NCI-H2081 treated with DMSO at 0.1 percent for 48 hours (cell line): ENCODE measurements at places on chromosomes 7 and 10.

DNA sequence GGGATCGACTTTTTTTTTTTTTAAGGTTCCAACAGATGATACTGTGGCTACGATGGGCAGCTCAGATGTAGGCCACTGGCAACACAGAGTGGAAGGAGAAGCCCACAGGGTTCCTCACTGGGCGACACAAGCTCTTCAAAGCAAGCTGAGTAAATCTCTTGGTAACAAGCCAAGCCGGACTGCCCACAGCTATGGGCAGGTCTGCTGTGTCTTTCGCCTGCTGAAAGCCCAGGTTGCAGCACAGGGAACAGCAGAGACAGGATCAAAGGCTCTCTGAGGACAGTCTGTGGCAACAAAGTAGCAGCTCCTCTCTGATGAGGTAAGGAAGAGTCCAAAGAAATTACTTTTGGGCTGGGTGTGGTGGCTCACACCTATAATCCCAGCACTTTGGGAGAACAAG lies 83.6 kb downstream of the KCNMA1 start:
- no peak for DNase-seq

DNA sequence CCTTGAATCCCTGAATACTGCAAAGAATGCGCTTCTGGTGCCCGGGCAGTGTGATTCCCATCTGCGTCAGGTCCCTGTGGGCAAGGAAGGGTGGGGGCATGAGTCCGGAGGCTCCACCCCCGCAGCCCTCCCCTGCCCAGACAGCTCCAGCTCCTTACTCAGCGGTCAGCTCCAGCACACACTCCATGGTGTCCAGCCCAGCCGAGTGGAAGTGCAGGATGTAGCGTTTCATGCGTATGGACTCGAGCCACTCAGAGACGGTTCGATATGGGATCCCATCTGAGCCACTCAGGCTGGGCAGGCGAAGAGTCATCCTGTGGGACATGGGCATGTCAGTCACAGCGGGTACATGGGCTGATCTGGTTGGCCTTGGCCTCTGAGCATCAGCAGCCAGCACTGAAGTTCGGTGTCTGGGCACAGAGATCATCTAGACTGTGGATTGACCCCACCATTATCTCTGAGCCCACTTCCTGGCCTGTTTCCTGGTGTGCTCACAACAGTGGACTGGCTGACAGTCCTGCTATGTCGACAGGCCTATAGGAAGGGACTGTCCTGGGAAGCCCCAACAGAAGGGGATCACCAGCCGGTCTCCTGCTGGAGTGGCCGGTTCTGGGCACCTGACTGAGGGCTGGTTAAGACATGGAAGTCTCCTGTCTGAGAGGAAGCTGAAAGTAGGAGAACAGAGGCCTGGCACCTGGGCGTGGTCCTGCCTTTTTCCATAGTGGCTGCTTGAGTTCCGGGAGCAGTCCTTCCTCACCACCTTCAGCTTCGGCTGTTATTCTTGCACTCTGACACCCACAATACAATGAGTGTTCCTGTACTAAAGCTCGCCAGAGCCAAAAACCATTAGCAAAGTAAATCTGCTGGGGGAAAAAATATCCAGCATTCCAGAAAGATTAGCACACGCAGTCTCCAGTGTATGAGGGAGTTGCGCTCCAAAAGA lies 10.6 kb downstream of the ZYX start:
- no peak for DNase-seq

DNA sequence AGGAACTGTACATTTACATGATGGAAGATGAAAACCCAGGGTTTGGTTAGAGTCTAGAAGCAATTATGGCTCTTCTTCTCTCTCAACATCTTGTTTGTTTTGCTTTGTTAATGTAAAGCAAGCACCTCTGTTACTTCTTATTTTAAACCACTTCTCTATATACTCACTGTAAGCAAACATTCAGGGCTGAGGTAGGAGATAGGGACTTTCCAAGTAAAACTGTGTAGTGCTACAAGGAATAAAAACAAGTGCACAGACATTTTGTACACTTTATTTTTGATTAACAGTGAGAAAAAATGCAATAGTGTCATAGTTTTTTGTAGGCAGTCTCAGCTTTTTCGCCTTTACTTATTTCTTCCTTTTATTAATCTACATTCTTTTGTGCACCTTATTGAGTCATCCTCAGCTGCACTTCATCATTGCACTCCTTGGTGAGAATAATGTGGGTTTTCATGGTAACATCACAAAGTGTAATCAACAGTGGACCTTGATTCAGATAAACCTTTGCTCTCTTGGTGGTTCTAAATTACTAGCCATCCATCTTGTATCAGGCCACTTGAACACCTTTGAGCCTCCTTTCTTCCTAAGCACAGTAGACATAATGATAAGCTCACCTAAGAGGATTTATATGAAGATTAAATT lies 52.9 kb downstream of the ELMO1 start:
- no peak for DNase-seq

- no peak for DNase-seq
These were observed 49.9 kb downstream of the PWWP2B start for GRCh38 chr10:132446661-132447445.

GRCh38 chr7:1945558-1945957 lies 275.5 kb downstream of the ELFN1 start:
- no peak for DNase-seq
